ENCODE measurements at places on chromosomes 16 and 17. TPM values are rescaled to one million over a fixed set of nuclear protein-coding genes. Genes with fewer than 3 reads are reported as not detected.

TNP2 gene
- total RNA-seq, result not detected

CIBAR2 gene
- not detected for total RNA-seq

TMEM11 gene
- 28.1 TPM for total RNA-seq

GLOD4 gene
- 47.5 TPM for total RNA-seq

GRAPL gene
- total RNA-seq, result 0.73 TPM

ASIC2 gene
- total RNA-seq, result not detected

NHLRC4 gene
- total RNA-seq, result 0.32 TPM

PABPN1L gene
- not detected for total RNA-seq

ANKRD40CL gene
- total RNA-seq, result not detected

SDR42E2 gene
- not detected for total RNA-seq

KCNH4 gene
- total RNA-seq, result under 0.01 TPM

IRF8 gene
- 16.7 TPM for total RNA-seq

HEATR9 gene
- total RNA-seq, result not detected

Measured in breast epithelium (tissue), 4 donors.